GOT3 (cell line): ENCODE measurements at places on chromosomes 6 and 20.

- DNase-seq = no peak
These were observed 104.4 kb downstream of the MTHFD1L start for GRCh38 chr6:150969901-150970300.

GRCh38 chr20:45098103-45098773 is 2.7 kb downstream of the KCNS1 start:
- no peak for DNase-seq

DNA sequence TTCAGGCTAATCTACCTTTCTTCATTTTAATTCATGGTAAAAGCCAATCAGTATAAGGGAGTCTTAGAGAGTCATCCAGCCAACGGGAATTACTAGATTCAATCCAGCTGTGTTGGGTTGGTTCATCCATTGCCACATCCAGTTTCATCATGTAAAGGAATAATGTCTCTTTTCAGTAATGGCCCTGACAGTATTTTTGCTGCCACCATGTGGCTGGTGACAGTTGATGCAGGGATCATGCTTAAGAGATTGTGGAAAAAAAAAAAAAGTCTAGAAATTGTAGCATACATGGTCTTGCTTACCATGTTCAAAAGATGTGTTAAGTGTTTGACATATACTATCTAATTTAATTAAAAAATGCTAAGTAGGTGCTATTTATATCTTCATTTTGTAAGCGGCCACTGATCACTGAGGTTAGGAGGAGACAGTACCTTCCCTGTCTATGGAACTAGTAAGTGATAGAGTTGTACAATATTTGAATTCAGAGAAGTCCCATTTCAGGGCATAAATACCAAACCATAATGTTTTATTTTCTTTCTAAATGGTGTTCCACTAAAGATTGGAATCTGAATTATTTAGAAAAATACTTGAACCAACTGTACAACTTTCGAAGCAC is 135.9 kb downstream of the KHDRBS2 start:
- DNase-seq = no peak

DNA sequence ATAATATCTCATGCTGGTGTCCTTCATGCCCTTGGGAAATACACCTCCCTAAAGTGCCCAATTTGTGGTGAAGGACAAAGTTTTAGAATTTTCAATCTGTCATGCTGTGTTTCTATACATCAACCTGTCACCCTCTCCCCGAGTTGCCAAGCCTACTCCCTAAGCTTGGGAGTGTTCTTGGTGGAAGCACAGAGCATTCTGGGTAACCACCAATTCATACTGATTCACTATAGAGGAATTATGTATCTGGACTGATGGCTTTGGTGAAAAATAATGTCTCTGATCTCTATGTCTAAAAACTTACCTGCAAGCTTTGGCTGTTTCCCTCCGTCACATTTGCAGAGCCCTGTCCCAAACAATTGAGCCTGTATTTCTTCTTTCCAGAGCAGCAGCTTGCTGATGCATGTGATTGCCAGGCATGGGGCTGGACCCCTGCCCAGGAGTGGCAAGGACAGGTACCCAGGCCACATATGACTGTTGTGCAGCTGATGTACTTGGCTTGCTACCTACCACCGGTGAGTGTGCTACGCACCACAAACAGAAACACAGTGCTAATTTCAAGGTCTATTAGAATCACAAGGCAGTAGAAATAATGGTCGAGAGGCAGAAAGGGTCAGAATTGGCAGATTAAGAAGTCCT is 202.8 kb upstream of the CITED2 start:
- DNase-seq = no peak

DNA sequence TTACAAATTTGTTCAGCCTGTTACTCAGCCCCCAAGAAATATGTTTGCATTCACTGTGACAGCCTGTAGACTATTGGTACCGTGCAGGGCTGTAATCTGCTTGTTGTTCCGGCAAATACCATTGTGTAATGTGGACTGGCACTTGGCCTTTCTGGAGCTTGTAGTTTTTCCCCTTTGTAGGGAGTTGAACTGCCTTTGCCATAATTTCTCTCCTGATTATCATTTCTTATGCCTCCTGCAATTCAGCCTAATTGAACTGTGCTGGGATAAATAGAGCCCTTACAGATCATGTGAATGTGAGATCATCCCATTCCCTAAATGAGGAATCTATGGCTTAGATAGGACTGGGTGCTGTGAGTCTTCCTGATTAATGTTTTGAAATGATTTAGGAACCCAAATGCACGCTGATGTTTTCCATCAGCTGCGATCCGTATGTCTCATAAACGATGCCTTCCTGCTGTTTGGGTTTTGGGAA is 185.1 kb downstream of the JARID2 start:
- no peak for DNase-seq

DNA sequence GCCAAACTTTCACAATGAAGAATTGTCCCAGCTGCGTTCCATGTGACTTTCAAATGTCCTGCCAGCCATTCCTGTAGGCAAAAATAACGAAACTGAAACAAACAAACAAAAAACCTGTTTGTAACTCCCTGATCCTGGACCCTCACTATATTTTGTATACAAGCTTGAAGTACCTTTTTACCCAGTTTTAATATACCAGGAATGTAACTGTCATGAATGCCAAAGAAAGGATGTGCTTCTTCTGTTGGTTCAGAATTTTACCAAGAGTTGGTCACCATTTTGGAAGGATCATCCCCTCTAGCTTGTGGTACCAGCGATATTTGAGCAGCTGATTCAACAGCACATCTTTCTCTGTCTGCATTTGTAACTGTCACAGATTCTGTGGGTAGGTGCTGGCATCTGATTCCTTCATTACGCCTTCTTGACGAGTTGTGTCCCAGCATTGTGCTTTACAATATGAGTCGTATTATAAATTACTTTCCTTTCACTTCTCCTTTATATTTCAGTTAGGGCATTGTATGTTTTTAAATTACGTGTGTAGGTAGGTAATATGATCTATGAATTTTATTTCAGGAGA is 93.9 kb downstream of the DLGAP4 start:
- DNase-seq = no peak

DNA sequence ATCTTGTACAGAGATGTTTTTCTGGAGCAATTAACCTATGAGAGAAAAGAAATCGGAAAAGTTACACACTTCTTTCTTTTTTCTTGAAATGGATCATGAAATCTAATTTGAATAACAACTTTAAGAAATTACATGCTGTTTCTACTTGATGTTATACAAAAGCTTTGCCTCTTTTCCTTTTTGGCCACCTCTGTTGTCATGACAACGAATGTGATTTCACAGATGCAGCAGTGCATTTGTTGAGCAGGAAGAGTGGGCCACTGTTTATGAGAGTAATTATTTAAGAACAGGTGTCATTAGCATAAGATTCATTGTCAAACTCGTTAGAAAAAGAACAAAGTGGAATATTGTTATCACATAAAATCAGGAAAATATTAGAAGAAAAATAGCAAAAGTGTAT is 148.3 kb upstream of the IMPG1 start:
- DNase-seq = no peak

- no peak for DNase-seq
These were observed 71.8 kb downstream of the SAMD3 start for GRCh38 chr6:130150906-130151305.

- no peak for DNase-seq
These were observed 82.7 kb downstream of the MDN1 start for GRCh38 chr6:89736893-89737292.

GRCh38 chr6:121844898-121845297 is 409.5 kb downstream of the GJA1 start:
- DNase-seq = no peak

- DNase-seq = no peak
These were observed 84.4 kb downstream of the CLIC5 start for GRCh38 chr6:45931232-45931631.

DNA sequence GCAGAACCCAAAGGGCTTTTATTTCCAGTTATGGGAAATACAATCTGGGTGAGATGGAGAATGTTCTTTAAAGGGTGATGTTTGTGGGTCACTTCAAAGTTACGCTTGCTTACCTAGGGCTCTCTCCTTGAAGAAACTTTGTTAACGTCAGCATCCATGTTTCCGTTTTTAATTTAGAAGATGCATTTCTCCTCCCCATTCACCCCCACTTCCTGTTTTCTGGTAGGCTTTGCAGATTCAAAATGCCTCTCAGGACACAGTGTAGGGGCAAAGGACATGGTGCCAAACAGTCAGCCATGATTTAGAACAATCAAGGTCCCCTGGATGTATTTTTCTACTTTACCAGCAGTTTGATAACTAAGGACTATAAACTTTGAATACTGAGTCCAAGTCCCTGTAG is 49.5 kb downstream of the RPS12 start:
- DNase-seq = no peak

GRCh38 chr6:169689287-169689686 is 12.5 kb downstream of the WDR27 start:
- DNase-seq = no peak

GRCh38 chr6:111692327-111693164 is 86.9 kb upstream of the TRAF3IP2 start:
- DNase-seq = no peak

GRCh38 chr6:134391205-134391604 is 73.3 kb upstream of the SGK1 start:
- DNase-seq = no peak

- peak; percentile 20 for DNase-seq
These were observed 432 bp downstream of the HSPA1L start for GRCh38 chr6:31814677-31815024.

DNA sequence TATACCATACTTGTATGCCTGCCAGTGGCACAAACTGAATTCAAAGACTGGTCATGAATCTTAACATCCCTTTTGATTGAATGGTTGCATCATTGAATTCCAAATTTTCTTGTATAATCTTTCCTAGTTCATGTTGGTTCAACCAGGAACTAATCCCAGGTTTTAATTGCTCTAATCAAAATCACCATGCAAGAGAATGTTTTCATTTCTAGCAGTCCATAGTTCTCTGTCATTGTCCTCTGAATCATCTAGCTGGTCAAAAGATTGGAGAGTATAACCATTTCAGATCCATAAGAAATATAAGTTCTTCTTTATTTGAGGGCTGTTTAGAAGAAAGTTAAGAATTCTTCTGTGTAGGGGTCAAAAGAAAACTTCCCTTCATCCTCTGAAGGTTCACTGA is 57.2 kb downstream of the ZNF292 start:
- DNase-seq = no peak

DNA sequence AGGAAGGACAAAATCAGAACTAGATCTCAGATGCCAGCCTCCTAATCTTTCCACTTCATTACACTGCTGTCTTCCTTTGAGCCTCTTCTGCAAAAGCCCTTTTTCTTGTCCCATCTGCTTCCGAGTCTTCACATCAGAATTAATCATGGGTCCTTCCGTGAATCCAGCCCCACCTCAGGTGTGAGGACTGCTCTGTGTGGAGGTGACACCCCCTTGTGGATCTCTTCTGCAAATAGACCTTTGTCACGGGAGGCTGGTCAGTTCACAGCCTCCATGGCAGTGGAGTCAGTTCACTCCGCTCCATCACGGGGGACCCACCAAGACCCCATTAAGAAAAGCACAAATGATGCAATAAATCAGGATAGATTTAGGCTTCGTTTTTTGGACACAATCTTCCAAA is 171.1 kb downstream of the ADAT2 start:
- DNase-seq = no peak

DNA sequence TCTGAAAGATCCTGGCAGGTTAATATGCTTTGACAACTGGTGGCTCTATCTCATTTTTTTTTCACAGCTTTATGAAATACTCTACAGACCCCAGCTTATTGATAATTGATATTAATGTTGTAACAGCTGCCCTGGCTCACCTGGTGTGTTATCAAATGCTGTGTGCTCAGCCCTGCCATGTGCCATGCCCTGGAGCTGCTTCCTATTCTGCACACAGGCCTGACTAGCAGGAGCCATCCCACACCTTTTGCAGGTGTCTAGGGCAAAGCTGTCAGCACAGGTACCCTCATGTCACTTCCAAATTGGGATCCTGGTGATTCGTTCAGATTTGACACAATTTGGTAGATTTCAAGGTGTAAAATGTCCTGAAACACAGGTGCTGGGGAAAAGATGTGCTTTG is 254.6 kb upstream of the MAN1A1 start:
- DNase-seq = no peak

- DNase-seq = no peak
These were observed 88.6 kb downstream of the PPP1R14C start for GRCh38 chr6:150231525-150231850.

GRCh38 chr6:136563386-136564152 is 13.3 kb upstream of the MAP7 start:
- DNase-seq = no peak

DNA sequence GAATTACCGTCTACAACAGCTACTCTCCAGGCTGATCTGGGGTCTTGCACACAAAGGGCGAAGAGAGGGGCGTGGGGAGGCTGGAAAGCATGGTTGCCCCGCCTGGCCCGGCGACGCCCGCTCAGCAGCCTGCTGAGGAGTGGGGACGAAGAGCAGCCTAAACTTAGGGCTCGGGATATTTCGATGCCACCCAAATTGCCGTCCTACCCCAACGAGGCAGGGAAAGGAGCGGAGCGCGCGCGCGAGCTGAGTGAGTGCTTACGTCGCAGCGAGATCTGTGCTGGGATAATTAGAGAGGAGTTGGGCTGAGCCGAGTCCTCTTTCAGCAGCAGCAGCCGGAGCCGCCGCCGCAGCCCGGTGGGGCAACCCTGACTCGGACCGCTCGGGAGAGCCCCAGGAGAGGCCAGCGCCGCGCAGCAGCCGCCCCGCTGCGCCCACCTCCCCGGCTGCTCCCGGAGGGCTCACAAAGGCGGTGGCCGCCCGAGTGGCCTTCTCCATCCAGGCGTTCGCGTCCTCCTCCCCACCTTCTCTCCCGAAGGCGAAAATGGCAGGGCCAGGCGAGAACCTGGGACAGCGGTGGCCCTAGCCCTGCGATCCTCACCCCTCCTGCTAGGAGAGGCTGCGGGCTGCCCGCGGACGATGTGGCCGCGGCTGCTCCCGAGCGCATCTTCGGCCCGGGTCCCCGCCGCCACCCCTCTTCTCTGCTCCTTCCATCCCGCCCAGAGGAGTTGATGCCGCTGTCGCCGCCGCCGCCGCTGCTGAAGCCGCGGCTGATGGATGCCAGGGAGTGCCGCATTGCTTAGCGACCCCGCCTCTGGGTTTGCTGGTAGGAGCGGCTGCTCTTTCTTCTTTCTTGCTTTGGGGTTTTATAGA is at the start of gene CLVS2:
TSS of gene CLVS2 (plus strand) at position 315 of the 873 bp plus-strand sequence. CDS start 1,543 bp downstream, outside the sequence.
- DNase-seq = no peak

GRCh38 chr20:63296531-63297299 is 3.7 kb downstream of the COL20A1 start:
- DNase-seq = no peak
